Effector CD4-positive, alpha-beta T cell (primary cell): ENCODE measurements at places on chromosomes 6 and 20.

DNA sequence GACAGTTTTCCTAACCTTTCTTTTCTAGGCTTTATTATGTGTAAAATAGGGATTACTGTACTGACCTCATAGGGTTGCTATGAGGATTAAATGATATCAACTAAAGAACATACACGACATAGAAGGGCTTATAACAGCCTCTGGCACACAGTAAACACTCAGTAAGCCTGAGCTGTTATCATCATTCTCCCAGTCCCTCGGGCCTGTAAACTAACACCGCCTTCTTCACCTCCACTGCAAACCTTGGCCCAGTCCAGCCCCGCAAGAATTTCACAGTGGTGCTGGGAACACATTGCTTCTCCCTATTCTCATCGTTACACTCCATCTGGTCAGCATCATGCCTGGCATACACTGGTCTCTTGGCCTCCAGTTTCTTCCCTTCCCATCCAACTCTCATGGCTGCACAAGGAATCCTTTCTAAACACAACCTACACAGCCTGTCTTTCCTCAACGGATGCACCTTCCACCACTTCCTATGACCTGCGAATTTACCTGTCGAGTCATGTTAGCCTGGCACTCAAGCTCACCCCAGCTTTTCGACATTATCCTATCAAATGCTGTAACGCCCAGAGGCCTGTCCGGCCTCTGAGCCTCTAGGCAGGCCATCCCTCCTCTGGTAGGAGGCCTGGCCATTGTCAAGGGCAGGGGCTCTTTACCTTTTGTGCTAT, 92.1 kb downstream of the FYN start:
- DNase-seq: no peak

DNA sequence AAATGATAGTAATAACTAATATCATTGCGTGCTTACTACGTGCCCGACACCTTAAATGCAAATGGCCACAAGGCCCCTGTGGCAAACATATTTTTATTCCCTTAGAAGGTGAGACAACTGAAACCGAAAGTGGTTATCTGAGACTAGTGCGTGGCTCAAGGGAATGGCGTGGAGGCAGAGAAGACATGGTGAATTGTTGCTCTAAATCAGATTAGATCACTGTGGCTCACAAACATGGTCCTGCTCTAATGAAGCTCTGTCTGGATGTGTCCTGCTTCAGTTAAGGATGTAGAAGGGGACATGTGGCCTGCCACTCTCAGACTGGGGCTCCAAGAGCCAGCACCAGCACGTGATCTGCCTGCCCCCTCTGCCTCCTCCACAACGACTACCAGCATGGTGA, 124.2 kb upstream of the GMDS start:
- DNase-seq: no peak

- no peak for DNase-seq
Measured at GRCh38 chr6:7267466-7268091, 45.4 kb downstream of the SSR1 start.

DNA sequence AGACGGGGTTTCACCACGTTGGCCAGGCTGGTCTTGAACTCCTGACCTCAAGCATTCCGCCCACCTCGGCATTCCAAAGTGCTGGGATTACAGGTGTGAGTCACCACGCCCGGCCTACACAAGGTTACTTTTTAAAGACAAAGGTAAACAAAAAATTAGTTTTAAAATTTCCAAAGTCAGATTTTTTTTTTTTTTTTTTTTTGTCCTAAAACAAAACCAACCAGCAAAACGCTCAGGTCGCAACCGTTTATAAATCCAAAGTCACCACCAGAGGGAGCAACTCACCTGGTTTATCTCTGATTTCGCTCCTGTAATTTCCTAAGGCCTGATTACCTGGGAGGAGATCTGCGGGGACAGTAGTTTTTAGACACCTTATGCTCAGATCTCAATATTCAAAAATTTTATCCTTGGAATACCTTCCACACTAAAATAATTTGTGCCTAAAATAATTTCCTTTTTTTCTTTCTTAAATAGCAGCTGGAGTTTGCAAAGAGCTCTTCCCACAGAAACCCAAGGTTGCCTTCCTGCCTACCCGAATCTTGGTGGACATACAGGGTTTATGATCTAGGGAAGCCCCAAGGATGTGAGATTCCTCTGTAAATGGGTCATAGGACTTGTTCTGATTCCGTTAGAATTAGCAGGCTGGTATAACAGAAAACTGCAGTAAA, 19.8 kb upstream of the TREM1 start:
- peak; percentile 27 for DNase-seq

GRCh38 chr20:10558635-10559187, 115.1 kb downstream of the JAG1 start:
- DNase-seq: no peak

DNA sequence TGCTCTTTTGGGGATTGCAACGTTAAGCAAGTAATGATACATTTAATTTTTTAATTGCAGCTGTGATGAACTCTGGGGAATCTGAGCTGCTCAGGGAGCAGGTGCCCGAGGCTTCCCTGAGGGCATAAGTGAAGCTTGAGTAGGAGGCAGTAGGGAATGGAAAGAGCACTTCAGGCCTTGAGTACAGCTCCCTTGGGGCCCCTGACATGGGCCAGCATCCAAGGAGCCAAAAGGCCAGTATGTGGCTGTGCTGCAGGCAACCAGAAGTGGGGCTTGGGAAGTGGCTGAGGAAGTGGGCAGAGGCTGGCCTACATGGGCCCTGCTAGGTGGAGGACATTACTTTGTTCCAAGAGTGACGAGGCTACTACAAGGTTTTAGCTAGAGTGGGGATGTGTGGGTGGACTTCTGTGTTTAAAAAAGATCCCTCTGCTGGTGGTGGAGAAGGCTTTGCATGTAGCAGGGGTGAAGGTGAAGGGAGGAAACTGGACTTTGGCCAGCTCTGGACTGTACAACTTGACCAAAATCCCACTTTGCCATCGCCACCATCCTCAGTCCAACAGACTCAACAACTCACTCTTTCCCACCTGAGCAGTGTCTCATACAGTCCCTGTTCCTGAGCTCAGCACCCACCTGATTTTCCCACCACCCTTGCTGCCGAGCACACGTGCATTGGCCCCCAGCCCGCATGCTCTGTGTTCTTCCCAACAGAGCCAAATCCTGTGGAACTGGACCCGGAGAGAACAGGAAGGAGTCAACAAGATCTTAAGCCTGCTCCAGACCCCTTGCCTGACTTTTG, 10.9 kb upstream of the ZNF831 start:
- no peak for DNase-seq

DNA sequence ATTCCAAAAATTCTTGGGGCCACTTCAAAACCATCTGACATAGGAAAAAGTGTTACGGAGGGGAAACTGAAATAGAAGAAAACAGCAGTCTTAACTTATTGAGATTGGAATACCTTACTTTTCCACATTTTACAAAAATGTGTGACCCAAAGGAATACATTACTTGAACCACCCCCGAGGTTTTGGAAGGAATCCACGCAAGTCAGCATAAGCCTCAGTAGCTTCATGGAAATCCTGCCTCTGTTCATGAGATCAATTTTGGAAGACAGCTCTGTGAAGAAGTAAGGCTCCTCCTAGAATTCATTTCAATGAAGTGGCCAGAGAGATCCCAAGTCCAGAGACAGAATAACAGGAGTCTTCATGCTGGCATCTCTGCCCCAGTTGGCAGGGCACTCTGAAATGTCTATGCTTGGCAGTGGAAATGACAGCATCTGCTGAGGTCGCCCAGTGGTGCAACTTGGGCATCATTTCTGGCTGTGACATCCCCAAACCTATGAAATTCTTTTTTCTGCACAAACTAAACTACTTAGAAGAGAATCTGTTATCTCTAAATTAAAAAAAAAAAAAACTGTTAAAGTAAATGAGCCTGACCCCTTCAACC, 132.5 kb downstream of the EPM2A start:
- no peak for DNase-seq

- DNase-seq: no peak
Measured at GRCh38 chr6:35426074-35426473, 26.1 kb upstream of the FANCE start.

DNA sequence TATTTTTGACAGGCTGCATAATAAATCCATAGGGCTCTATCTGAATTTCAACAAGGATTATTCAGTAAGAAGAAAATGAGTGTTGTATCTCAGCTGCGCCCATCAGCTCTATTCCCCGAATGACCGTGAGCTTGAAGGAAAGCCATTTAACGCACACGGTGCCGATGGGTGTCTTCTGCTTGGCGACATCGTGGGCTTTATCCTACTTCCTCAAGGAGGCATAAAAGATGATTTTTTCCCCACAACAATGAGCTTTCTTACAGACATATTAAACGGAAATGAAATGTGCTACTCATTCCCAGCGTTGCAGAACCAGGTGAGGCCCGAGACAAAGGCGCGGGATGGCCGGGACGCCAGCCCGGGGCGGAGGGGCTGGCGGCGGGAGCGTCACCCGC, 710 bp downstream of the DYNLT1 start:
- no peak for DNase-seq

DNA sequence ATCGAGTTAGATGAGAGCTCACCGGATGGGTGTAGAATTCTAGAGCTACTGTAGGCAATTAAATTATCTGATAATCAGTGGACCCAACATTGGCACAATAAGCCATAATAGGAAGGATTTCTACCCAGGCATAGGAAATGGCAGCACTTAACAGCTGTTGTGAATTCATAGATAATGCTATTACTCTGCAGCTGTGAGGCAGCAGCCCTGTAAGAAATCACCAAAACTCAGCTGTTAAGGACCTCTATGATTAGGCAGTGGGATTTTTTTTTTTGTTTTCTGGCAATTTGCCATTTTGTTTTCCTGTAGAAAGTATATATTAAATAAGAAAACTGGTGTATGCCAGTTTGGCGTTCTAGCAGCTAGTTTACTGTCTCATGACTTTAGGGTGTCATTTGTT, 609.1 kb upstream of the SLC35B3 start:
- DNase-seq: no peak
